ENCODE measurements at places on chromosomes 11 and 22.

- peak; percentile 23 for DNase-seq
Measured at GRCh38 chr22:19291218-19291579, 320 bp downstream of the CLTCL1 start.

- DNase-seq = no peak
Measured at GRCh38 chr22:47013861-47014635, 251.6 kb downstream of the TBC1D22A start.

DNA sequence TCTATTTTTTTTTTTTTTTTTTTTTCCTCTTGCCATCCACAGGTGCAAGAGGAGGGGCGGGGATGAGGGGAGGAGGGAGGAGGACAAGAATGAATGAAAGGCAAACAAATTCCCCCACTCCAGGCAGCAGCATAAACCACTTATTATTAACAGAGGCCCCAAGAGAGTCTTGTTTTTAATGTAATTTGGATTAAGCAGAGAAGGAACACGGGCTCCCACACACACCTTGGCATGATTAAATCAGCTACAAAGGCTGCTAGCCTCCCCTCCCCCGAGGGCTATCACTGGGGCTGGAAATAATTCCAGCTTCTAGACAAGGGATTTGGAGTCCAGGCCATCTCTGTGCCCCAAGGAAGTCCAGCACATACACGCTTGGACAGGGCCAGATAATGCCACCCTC, 93.4 kb upstream of the DRD2 start:
- DNase-seq = no peak

DNA sequence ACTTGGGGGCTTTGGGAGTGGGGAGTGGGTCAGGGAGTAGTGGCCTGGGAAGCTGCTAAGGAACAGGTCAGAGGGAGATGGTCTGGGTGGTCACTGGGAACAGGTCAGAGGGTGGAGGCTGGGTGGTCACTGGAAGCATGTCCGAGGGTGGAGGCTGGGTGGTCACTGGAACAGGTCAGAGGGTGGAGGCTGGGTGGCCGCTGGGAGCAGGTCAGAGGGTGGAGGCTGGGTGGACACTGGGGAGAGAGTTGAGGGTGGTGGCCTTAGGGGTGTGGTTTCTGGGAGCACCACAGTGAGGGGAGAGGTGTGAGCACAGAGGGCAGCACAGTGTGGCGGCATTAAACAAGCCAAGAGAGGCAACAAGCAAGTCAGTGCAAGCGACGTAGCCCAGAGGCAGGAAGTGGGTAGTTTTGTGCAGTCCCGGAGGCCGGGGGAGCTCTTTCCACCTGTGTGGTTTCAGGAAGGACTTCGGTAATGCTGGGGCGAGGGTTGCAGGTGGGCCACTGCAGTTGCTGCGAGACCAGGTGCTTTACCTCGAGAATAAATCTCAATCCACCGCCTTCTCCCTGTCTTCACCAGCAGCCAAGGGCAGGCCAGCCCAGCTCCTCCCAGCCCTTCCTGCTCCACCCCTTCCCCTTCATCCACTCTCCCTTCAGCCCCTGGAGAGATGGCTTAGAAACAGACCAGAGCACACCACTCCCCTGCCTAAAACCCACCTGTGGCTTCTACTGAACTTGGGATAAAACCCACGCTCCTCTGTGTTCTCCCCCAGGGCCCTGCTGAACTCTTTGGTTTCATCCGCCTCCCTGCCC, 3.2 kb upstream of the CACNA1I start:
- DNase-seq = peak; percentile 27

DNA sequence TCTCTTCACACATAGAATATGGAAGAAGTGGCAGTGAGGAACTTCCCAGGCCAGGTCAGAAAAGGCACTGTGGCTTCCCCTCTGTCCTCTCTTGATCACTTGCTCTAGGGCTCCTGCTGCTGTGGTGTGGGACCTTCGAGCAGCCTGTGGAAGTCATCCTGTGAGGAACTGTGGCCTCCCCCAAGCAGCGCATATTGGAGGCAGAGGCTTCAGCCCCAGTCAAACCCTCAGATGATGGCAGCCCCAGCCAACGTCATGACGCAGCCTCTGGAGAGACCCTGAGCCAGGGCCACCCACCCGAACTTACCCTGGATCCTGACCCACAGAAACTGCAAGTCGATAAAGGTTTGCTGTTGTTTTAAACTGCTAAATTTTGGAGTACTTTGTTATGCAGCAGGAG, 444.9 kb downstream of the TBC1D22A start:
- no peak for DNase-seq

- DNase-seq = peak; percentile 83
Measured at GRCh38 chr22:38681582-38682335, at the start of gene TOMM22. TOMM22 (plus strand) TSS chr22:38681957; CDS start chr22:38681979, 22 bp downstream.

Data from stimulated activated CD4-positive, alpha-beta T cell treated with anti-CD3 and anti-CD28 coated beads, Interleukin-4, amount 100 ng/mL, for 1 hour (primary cell).